Sigmoid colon (tissue), 7 donors: ENCODE measurements at places on chromosomes 1 and 21.

DNA sequence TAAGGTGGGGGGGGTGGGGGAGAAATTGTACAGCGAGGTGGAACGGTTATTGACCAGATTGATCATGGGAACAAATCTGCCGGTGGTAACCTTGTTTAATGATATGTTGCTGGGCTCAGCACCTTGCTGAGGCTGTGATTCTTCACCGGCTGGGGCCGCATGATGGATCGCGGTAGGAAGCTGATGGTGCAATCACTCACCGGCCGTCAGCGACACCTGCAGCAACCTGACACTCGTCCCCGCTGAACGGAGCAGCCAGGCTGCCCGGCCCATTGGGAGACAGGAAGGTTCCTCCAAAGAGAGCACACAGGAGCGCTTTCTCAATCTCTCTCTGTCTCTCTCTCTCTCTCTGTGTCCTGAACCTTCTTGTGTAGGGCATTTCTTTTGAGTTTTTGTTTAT, 128.5 kb upstream of the RRP15 start:
- H3K27me3 ChIP-seq, result peaks cover 4% of the 10 kb centered on the region
- DNase-seq, result no peak
- no peaks in the 10 kb centered on the region for H3K4me1 ChIP-seq
- H3K36me3 ChIP-seq, result no peaks in the 10 kb centered on the region
- no peak overlapping the region for H3K27ac ChIP-seq

GRCh38 chr21:27359141-27359540, 392.3 kb upstream of the ADAMTS5 start:
- H3K4me3 ChIP-seq, result no peak overlapping the region
- no peaks in the 10 kb centered on the region for H3K27me3 ChIP-seq
- no peak for DNase-seq
- no peaks in the 10 kb centered on the region for H3K36me3 ChIP-seq
- no peak overlapping the region for H3K27ac ChIP-seq

GRCh38 chr1:185351734-185352466, 34.9 kb upstream of the IVNS1ABP start:
- no peaks in the 10 kb centered on the region for H3K4me1 ChIP-seq
- DNase-seq, result no peak
- no peaks in the 10 kb centered on the region for H3K27me3 ChIP-seq
- H3K36me3 ChIP-seq, result no peaks in the 10 kb centered on the region
- no peak overlapping the region for H3K4me3 ChIP-seq
- no peak overlapping the region for H3K27ac ChIP-seq

DNA sequence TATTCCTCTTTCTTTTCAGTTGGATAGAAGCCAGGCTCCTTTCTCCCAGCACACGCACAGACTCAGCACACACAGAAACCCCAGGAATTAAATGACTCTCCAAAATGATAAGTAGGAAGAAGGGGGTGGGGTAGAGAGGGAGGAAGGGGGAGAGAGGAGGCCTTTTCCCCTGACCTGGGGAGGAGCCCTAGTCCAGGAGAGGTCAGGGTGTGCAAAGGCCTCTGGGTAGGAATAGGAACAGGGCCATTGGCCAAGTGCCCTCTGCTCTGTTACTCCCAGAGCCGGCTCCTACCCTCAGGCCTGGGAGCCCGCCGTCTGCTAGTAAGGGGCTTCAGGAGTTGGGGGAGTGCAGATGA, 35.6 kb upstream of the PUM1 start:
- no peak overlapping the region for H3K27ac ChIP-seq
- H3K36me3 ChIP-seq, result no peaks in the 10 kb centered on the region
- no peaks in the 10 kb centered on the region for H3K4me1 ChIP-seq
- H3K27me3 ChIP-seq, result no peaks in the 10 kb centered on the region
- H3K4me3 ChIP-seq, result no peak overlapping the region

DNA sequence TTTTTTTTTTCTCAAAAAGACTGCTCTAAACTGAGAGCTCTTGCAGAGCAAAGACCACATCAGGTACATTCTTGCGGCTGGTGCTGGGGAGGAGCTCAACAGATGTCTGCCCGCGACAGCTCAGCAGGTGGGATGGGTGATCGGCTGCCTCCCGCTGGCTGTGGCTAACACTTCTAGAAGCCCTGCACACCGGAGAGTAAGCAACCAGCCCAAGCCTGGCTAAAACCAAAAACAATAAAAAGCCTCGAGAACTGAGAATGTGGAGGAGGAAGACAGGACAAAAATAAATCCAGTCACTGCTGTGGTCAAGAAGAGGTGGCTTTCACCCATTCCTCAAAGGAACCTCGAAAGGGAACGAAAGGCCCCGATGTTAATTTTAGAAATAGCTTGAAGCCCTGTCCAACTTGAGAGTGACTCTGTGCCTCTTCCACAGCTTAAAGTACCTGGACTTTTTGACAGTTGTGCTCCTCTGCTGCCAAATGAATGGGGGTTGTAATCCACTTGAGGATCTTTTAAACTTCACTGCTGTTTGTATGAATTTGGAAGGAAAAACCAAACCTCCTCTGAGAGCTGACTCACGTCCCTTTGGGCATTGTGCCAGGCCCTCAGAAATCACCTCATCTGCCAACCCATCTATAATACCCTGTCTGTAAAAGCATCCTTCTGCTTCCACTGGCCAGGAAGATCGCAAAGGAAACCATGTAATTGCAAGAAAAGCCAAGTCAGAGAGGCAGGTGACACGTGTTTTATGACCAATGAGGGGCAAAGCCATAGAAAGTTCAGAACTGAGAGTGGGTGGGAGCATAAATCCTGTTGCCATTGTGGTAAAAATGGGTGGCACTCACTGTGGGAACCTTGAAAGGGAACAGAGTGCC, 78.6 kb downstream of the KCNN3 start:
- no peak for DNase-seq
- H3K27me3 ChIP-seq, result no peaks in the 10 kb centered on the region
- H3K27ac ChIP-seq, result no peak overlapping the region
- H3K4me1 ChIP-seq, result no peaks in the 10 kb centered on the region
- H3K4me3 ChIP-seq, result no peak overlapping the region

GRCh38 chr1:42427240-42427639, 28.6 kb downstream of the ZMYND12 start:
- H3K4me3 ChIP-seq, result no peak overlapping the region
- H3K36me3 ChIP-seq, result no peaks in the 10 kb centered on the region
- H3K4me1 ChIP-seq, result no peaks in the 10 kb centered on the region
- no peaks in the 10 kb centered on the region for H3K27me3 ChIP-seq

DNA sequence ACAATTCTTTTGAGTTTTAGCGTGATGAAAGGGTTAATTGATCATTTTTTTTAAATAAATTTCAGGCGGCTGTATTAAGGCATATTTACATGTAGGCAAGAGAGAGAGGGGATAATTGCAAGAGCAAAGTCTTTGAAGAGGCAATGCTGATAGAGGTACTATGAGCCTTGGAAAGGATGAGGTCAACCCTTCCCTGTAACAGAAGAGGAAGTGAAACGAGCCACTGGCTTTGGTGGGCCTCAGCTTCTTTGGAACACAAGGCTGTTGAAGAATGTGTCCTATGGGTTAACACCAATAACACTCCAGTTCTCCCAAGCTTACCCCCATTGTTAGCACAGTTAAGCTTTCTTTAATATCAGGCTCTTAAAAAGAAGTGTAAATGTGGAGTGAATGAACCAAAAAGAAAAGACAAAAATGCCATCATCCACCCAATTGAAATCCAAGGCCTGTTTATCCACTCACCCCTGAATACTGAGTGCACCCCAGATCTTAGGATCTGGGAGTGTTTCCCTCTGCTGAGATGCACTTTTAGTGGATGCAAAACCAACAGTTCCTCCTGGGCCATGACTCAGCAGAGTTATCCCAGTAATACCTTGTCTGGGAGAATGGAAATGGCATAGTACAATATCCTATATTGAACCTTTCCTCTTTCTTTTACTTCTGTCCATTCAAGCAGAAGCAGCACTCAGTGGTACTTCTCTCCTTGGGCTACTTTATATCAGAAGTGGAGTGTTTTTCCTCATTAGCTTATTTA, 216.4 kb downstream of the SLC44A5 start:
- H3K4me1 ChIP-seq, result no peaks in the 10 kb centered on the region
- H3K27ac ChIP-seq, result no peak overlapping the region
- no peaks in the 10 kb centered on the region for H3K27me3 ChIP-seq
- no peak overlapping the region for H3K4me3 ChIP-seq

- no peak overlapping the region for H3K4me3 ChIP-seq
- no peak for DNase-seq
- H3K4me1 ChIP-seq, result no peaks in the 10 kb centered on the region
- H3K36me3 ChIP-seq, result no peaks in the 10 kb centered on the region
Observed at GRCh38 chr1:90400131-90400530, 317.0 kb downstream of the BARHL2 start.
